ENCODE measurements at places on chromosomes 5 and 9.

DNA sequence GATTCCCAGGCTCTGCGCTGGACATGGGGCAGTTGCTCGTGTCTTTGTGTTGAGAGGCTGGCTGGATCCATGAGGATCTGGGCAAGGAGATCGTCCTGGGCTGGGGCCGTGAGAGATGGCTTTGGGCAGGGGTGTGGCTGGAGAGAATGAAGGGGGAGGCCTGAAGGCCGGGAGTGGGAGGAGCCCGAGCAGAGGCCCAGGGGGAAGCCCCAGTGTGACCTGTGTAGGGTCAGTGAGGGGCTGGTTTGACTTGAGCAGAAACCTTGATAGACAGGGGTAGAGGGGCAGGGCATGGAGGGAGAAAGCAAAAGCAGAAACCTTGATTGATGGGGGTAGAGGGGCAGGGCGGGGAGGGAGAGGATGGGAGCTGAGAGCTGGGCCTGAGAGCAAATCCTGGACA lies 54.4 kb upstream of the ASS1 start:
- no peak for DNase-seq

DNA sequence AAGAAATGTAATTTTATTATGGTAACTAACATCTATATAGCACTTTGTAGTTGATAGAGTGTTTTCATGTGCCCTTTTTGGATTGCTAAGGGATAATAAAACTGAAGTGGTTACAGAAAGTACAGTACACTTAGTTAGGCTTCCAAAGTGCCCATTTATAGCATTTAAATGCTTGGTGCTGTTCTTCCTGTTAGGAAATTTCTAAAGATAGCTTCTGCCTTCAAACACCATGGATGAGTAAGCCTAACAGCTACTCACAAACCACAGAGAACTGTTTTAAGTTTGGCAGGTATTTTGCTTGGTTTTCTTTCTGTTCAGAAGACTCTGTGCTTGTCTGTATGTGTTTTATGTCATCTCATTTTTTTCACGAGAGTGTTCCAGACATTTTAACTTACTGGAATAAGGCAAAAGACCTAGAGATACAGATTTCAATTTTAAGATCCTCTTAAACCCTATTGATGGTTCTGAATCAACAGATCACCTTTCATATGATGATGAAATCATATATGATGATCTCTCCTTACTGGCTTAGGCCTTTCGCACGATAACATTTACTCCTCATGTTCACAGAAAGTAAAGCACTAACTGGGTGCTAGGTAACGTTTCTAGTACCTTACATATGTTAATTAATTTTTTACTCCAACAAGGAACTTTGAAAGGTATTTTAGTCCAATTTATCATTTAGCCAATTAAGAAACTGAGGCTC lies 4.4 kb downstream of the RIMOC1 start:
- no peak for DNase-seq

- DNase-seq: no peak
Measured at GRCh38 chr5:175475248-175475647, 3.1 kb upstream of the SFXN1 start.

DNA sequence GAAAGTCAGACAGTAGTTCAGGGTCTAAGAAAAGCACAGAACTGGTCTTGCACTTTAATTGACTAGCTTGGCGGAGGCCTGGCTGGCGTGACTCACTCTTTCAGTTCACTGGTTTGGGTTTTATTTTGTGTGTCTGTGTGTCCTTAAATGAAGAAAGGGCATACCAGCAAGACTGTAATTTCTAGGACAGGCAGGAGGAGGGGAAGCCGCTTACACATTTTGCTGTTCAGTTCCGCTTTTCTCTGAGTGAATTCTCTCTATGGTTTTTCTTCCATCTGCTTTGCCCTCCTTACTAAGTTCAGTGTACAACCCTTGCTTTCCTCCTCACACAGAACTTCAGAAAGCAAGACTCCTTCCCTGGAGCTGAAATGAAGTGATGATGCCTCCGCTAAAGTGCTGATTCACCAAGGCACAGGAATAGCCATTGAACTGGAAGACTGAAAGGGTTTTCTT lies 150.8 kb downstream of the MEF2C start:
- DNase-seq: peak; percentile 30

DNA sequence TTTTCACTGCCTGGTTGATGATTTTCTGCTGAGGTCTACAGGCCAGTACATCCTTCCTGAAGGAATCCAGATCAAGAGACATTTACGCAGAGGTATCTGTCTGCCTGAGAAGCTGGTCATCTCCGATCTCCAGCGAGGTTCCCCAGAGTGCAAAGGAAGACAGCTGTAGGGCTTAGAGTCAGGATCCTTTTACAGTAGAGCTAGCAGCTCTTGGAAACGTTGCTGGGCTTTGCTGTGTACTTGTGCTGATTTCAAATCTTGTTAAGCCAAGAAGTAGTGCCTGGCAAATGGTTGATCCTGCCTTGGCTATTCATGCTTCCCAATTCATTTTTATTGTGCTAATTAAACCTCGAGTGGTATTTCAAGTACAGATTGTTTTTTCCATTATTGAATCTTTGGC lies 48.9 kb downstream of the NTRK2 start:
- no peak for DNase-seq

DNA sequence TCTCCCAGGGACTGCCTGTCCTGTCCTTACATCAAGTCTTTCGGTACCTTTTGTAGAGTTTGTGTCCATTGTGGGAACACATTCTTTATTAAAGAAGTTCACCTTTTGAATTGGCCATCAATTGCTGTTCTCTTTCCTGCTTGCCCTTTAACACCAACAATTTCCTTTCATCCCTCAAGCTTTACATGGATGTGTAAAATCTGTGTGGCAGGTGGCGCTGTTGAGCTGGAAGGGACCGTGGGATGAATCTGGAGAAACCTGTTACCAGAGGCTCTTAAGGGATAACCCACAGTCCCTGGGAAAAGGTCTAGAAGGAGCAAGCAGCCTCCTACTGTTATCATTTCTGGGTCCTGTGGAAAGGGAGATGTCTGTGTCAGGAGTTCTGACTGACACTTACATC lies 7.9 kb upstream of the ZFP62 start:
- peak; percentile 63 for DNase-seq

GRCh38 chr5:169935762-169936161 lies 44.5 kb downstream of the INSYN2B start:
- DNase-seq: no peak

- DNase-seq: no peak
Measured at GRCh38 chr9:87184956-87185642, 237.8 kb upstream of the GAS1 start.

DNA sequence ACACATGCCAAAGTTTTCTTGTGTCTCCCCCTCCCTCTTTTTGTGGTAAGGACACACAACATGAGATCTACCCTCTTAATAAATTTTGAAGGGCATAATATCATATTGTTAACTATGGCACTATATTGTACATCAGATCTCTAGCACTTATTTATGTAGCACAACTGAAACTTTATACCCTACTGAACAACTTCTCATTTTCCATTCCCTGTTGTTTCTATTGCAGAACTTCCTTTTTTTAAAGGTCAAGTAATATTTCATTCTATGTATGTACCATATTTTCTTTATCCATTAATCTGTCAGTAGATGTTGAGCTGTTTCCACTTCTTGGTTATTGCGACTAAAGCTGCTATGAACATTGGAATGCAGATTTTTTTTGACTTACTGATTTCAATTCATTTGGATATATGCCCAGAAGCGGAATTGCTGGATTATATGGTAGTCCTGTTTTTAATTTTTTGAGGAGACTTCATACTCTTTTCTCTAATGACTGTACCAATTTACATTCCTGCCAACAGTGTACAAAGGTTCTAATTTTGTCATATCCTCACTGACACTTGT lies 305.3 kb downstream of the PRR16 start:
- DNase-seq: no peak

DNA sequence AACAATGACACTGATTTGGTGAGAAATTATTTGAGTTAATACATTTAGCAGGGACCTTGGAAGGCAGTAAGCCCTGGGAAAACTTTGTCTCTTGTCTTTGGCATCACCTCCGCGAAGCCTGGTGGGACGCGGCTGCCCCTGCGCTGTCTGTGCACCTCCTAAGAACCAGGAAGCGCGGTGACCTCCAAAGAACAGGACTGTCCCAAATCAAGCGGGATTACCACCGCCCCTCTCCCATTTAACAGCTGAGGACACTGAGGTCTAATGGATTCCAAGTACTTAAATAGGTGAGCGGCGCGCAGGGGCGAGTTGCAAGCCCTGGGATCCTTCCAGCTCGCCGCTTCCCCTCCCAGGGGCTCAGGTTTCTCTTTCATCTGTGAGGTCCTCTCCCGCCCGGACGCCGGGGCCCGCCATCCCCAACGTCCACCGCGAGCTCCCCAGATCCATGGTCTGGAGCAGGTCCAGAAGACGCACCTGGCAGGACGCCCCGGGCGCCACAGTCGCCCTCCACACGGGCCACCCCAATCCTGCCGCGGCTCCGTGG lies 432 bp downstream of the STARD4 start:
- DNase-seq: no peak

- no peak for DNase-seq
Measured at GRCh38 chr5:6739603-6740002, 26.4 kb downstream of the TENT4A start.

DNA sequence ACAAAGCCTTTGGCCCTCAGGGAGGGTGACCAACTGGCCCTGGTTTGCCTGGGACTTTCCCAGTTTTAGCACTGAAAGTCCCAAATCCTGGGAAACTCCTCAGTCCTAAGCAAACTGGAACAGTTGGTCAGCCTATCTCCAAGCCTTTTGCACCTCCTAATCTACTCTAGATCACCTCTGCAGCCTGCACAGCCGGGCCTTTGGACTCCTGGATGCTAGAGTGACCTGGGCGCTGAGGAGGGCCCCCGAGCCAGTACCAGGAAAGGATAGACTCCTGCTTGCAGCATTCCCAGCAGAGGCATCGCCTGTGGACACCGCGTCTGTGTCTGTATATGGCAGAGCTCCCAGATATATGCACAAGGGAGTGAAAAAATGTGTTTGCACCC lies 15.1 kb downstream of the IRF1 start:
- DNase-seq: no peak

DNA sequence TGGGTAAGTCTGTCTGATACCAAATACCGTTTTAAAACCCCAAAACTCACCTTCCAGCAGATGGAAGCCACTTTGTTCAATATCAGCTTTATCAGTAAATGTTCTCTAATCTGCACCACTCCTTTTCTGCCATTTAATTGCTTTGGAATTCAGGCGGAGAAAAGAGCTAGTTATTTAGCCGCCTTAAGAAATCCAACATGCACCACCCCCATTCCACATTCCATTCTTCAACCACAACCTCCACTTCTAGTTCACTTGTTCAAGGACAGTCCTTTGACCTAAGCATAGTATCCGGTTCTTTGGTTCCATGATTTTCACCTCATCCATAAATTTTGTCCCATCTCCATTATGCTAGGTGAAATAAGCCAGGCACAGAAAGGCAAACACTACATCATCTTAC lies 240.1 kb downstream of the DNAH5 start:
- no peak for DNase-seq

DNA sequence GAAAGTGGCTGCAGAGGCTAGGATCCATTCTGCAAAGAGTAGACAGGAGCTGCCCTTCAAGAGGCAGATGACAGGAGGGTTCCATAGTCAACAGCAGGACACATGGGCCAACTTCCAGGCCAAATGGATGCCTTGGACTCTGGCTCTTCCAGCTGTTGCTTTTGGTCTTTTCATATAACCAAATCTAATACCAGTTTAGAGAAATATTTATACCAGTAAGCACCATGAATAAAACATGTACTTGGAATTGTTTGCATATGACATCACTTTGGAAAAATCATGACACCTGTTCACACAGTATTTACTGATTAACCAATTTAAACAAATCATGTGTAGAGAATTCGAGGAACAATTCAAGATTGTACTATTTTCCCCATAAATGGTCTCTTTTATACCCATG lies 481.3 kb downstream of the DMRT2 start:
- no peak for DNase-seq

DNA sequence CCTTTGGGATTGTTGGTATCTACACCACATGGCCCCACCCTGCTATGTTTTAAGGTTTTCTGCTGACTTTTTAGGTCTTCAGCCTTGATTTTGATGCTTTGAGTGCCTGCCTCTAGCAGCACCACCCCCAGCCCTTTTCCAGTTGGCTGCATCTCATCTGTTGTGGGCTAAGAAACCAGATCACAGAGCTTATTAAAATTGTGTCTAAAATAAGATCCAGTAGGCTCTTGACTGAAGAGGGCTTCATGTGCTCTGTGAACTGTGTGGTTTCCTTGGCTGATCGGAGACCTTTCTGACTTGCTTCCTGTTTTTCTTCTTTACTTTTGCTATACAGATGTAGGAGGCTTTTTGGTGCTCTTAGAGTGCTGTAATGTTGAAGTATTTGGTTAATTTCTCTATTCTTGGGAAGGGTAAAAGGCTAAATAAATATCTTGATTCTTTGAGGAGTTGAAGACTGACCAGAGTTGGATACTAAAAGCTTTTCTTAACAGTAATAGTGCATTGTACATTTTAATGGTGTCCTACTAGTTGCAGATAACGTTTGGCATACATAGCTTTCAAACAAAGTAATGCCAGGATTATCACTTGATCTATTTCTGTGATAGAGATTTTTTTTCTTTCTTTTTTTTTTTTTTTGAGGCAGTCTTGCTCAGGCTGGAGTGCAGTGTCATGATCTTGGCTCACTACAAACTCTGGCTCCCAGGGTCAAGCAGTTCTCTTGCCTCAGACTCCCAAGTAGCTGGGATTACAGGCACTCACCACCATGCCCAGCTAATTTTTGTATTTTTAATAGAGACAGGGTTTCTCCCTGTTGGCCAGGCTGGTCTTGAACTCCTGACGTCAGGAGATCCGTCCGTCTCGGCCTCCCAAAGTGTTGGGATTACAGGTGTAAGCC lies 4.5 kb downstream of the UBE2D2 start:
- no peak for DNase-seq

DNA sequence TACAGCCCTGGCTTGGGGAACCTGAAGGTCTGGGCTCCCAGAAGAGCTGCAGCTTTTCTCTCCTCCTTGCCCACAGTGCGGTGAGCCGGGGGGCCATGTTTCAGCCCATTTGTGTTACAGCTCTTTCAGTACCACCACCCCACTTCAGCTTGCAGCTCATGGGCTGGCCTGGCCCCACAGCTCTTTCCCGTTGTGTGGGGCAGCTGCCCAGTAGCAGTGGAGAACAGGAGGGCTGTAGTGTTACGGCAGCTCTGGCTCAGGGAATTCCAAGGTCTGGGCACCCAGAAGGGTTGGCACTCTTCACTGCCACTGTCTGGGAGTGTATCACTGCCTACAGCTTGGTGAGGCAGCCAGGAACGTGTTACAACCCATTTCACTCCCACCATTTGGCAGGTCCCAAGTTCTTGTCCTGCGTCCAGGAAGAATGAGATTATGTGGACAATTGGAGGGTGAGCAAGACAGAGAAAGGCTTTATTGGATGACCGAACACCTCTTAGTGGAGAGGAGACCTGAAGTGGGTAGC lies 390.5 kb downstream of the KDM4C start:
- no peak for DNase-seq

GRCh38 chr5:146366904-146367303 lies 28.3 kb downstream of the POU4F3 start:
- no peak for DNase-seq

GRCh38 chr9:72527801-72528195 lies 6.4 kb downstream of the TMC1 start:
- no peak for DNase-seq

DNA sequence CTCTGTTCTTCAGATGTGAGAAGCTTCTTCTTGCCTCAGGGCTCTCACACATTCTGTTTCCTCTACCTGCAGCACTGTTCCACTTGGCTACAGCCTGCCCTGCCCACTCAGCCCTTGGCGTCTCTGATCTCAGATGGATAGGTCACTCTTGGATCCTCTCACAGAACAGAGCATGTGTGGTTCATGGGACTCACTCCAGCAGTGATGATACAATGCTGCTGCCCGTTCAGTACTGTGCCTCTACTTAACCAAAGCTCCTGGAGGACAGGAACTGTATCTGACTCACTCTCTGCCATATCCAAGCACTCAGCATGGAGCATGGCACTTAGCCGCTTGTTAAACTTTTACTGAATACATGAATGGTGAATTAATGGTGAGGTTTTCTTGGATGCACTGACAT lies 3.4 kb upstream of the SPINK4 start:
- no peak for DNase-seq
